Right renal pelvis (tissue), 4 donors: ENCODE measurements at places on chromosomes 3 and 15. TPM values are rescaled to one million over a fixed set of nuclear protein-coding genes. Genes with fewer than 3 reads are reported as not detected.

SPATA12 gene
- not detected for polyA plus RNA-seq

GOLGA8T gene
- 1.2 TPM for polyA plus RNA-seq

COLQ gene
- polyA plus RNA-seq = 4.3 TPM

CCR2 gene
- polyA plus RNA-seq = 0.58 TPM

IL17RD gene
- polyA plus RNA-seq = 48.0 TPM

CCDC33 gene
- 5.4 TPM for polyA plus RNA-seq

FETUB gene
- 0.21 TPM for polyA plus RNA-seq

TNFAIP8L3 gene
- 1.6 TPM for polyA plus RNA-seq

GOLGA6L9 gene
- polyA plus RNA-seq = 5.4 TPM

ADAMTS9 gene
- 140 TPM for polyA plus RNA-seq

VGLL3 gene
- polyA plus RNA-seq = 6.7 TPM

SPSB4 gene
- polyA plus RNA-seq = 17.3 TPM

DNA sequence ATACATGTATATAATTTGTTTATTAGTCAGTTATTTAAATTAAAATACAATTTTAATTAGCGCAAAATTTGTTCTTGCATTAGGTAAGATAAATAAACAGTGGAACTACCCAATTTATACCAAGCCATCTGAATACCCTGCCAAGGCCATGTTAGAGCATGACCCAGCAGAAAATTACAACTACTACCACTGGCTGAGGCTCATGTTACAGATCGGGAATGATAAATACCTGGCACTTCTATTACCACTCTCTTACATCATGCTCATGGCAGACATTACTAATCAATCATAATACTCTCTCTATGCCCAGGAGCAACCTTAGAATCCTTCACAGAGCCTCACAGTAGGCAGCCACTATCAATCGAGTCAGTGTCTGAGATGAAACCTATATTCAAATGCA lies 21.2 kb upstream of the LMOD3 start:
- DNase-seq = no peak

GRCh38 chr15:64856429-64857145 lies 14.9 kb downstream of the PLEKHO2 start:
- no peak for DNase-seq

- no peak for DNase-seq
Measured at GRCh38 chr3:108403686-108404345, 106.6 kb downstream of the MYH15 start.

DNA sequence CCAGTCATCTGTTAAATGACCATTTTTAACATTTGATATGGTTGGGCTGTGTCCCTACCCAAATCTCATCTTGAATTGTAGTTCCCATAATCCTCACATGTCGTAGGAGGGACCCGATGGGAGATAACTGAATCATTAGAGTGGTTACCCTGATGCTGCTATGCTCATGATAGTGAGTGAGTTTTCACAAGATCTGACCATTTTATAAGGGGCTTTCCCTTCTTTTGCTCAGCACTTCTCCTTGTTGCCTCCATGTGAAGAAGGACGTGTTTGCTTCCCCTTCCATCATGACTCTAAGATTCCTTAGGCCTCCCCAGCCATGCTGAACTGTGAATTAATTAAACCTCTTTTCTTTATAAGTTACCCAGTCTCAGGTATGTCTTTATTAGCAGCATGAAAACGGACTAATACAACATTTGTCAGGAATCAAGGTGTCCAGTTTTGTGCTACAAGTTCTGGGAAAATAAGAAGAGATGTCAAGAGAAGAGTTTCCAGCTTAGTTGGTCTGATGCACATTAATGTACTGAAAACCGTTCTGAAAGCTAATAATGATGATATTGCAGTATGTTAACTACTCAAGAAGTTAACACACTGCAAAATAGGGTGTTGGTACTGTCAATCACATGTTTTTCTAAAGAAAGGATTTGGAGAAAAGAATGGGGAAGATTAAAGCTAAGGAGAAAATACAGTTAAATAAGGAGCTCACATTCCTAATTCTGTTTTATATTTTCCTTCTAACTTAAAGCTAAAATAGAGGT lies 67.9 kb downstream of the ATP8B4 start:
- no peak for DNase-seq

- no peak for DNase-seq
Measured at GRCh38 chr15:36959746-36960145, 140.6 kb downstream of the MEIS2 start.

DNA sequence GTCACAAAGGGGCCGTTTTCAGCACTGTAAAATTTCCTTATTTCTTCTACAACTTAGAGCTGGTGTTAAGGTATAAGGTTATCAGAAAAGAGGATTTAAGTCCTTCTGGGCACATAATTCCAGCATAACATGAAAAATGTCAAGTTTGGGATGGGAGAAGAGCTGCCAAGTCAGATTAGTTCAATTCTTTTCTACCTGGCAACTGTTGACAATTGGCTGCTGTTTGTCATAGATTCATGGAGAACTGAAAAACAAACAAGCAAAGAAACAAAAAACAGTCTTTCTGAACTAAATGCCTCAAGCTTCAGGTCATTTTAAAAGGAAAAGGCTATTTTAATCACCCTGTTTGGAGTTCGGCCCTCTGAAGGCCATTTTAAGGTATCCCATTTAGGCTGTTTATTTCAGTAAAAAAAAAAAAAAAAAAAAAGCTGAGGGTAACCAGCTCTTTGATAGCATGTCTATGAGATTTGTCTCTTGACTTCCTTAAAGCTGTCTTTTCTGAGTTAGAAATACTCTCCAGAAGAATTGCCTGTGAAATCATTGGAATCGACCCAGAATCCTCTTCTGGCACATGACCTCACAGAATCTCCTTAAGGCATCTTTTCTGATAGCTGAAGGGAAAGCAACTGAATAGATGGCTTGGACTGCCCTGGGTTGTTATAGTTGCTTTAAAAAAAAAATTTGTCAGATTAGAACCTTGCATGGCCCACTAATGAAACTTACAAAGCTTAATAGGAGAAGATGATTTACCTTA lies 173.3 kb downstream of the SEMA6D start:
- no peak for DNase-seq

DNA sequence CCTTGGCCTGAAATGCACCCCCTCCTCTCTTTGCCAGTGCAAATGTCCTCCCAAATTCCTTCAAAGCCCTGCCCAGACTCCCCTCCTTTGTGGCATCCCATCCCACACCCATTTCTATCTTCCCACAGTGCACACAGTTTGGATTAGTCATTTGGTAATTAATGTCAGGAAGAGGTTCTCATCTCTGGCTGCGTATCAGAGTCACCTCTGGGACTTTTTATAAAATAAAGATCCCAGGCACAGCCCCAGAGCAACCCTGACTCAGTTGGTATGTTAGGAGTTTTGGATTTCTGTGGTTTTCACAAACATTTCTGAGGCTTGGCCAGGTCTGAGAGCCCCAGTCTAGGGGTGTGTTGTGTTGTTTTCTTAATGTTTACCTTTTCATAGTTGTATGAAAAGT lies 41.6 kb downstream of the C3orf20 start:
- DNase-seq = no peak

- DNase-seq = no peak
Measured at GRCh38 chr15:82292271-82292670, 29.7 kb downstream of the SAXO2 start.

DNA sequence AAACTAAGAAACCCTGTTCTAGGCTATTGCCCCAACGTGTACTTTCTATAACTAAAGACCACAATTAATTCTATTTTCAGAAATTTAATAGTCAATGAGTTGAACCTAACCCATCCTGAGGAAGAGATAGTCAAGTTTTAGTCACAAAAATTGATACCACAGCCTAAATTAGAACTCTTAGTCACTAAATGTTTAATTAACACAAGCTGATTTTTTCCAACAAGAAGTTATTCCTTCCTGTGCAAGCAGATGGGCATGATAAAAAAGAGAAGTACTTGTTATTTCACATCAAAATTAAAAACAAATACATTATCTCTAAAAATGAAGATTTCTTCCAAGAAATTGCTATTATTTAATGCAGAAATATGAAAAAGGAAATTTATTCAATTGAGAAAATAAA lies 38.4 kb upstream of the TERB2 start:
- DNase-seq = no peak

- no peak for DNase-seq
Measured at GRCh38 chr3:168102735-168103410, 7.1 kb upstream of the GOLIM4 start.

DNA sequence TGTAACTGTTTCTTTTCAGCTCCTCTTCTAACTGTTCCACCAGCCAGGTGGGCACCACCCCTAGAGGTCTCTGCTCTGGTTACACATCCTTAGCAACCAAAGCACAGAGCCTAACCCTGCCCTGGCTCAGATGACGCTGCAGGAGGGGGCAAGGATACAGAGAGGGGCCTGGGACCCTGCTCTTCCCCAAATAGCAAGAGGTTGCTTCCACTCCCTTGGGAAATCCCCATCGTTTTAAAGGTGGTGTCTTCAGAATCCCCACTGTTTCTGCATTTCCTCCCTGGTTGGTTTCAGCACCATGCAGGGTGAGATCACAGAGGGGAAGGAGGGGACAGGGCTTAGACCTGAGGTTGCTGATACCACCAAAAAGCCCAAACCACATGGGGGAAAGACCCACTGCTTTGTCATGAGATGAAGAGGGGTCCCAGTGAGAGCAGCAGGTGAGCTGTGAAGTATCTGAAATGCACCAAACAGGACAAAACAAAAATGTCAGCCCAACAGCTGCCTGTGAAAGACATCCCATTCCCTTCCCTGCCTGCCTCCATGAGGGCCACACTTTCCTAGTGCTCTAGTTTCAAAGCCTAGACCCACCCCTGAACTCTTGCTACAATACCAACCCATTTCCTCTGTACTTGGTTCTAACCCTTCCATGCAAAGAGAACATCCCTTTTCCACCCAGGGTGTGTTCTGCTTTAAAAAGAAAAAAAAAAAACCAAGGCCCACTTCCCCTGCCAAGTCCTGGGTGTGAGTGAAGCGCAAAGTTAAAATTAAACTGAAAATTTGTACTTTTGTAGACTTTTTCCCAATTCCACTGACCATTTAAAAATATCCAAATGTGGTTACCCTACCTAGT lies 29.0 kb downstream of the ANP32A start:
- DNase-seq = no peak

- no peak for DNase-seq
Measured at GRCh38 chr3:197889204-197889930, 60.6 kb upstream of the RPL35A start.

DNA sequence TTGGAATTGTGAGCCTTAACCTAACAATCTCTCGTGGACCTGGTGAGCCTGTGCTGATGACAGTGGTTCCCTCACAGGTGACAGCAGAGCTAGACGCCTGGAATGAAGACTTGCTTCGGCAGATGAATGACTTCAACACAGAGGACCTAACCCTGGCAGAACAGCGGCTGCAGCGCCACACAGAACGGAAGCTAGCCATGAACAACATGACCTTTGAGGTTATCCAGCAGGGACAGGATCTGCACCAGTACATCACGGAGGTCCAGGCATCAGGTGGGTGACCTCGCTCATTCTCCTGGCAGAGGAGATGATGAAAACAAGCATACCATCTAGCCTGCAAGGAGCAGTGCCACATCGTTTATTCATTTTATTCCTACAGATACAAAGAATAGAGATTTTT lies 316.9 kb upstream of the UMPS start:
- DNase-seq = no peak

- no peak for DNase-seq
Measured at GRCh38 chr3:170614214-170614966, 28.5 kb upstream of the SLC7A14 start.
